ENCODE measurements at places on chromosomes 3 and 15. TPM values are rescaled to one million over a fixed set of nuclear protein-coding genes. Genes with fewer than 3 reads are reported as not detected.

RTP4 gene
- 2.0 TPM for polyA plus RNA-seq

DNA sequence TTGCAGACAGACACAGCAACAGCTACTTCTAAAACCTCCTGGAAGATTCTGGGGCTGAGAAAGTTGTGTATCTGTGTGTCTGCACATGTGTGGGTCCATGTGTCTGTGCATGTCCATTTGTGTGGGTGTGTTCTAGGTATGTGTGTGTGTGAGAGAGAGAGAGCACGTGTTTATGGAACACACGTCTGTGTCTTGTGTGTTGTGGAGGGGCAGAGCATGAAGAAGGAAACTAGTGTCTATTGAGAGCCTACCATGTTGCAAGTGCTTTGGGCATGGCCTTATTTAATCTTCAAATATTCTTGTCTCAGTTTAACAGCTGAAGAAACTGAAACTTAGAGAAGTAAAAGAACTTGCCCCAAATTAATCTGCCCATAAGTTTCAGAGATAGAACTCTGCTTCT is 327.5 kb downstream of the UACA start:
- no peak for DNase-seq

GRCh38 chr3:188539631-188540194 is 385.8 kb downstream of the LPP start:
- DNase-seq, result no peak

DNA sequence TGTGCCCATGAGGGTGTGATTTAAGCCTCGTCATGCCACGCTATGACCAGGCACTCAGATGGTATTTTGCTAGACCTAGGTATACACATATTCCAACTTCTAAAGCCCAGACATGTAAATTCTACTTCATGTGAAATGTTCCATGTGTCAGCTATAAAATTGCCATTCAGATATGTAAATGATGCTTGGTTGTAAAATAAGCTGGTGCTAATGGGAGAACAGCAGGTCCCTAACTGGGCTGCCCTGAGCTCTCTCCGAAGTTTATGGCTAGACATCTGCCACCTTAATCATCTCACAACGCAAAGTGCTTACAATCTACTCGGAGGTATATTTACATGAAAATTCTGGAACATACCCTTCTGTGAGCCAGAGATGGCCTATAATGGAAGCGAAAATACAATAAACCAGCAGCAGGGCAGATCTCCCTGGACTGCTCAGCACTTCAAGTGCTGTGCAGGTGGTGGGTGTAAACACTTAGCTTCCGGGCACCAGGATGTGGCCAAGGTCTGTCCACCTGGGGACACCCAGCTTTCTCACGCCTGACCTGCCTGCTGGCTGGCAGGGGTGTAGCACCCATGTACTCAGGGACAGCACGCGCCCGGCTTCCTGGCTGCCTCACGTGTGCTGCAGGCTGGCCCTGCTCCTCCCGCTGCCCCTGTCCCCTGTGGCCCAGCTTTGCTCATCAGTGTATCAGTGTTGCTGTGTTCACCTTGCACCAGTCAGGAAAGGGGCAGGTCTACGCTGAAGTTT is 82.0 kb downstream of the CHDH start:
- DNase-seq, result no peak
